ENCODE measurements at places on chromosomes 5 and 9.

DNA sequence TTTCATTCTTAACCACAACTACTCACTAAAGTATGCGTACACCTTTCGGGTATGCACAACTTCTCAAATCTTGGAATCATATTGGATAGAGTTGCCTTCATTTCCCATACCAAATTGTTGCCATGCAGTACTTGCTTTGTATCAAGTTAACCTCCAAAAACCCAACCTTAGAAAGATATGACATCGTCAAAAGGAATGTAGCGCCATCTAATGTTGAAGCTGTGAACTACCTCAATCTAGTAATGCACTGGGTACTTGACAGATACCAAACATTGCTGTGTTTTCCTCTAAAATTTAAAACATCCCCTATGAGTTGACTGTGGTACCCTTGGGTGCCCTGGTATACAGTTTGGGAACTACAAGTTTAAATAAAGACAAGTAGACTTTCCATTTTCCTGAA is 318.4 kb downstream of the ARL15 start:
- no peak for ATAC-seq

DNA sequence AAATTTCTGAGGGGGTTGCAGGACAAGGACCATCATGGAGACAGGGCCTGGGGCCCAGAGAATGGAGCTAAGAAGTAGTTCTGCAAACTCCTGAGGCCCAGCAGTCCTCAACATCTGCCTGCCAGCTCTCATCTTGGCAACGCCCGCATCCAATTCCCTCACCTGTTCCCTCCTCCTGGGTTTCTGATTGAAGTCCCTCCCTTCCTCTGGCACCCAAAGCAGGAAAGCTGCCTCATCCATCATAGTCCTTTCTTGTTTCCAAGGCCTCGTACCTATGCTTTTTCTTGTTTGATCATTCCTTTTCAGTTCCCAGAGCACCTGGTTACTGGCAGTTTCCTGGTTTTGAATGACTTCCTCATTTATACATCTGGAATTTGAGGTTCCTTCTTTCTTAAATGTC is 181.3 kb downstream of the NR2F1-AS1 start:
- ATAC-seq = no peak

DNA sequence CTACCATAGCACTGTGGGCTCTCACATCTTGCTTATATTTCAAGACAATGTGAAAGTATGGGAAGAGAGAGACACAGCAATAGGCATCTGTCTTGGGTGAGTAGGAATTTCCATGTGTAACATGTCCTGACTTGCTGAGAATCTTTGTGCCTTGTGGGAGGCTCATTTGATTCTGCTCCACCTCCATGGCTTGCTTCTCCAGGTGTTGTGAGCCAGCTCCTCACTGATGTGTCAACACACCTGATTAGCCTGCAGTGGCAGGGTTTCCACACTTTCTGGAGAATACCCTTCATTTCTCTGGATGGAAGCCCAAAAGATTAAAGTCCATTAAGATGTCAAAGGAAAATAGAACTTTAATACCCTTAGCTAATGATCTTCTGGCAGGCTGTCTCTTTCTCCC is 613.6 kb downstream of the ZNF608 start:
- ATAC-seq = no peak

- no peak for ATAC-seq
Observed at GRCh38 chr5:27705661-27706060, 667.3 kb upstream of the CDH9 start.

- ATAC-seq = no peak
Observed at GRCh38 chr5:14775857-14776256, 95.7 kb downstream of the ANKH start.
